WTC11 (cell line): ENCODE measurements at places on chromosomes 3 and 15. TPM values are rescaled to one million over a fixed set of nuclear protein-coding genes. Genes with fewer than 3 reads are reported as not detected.

SEMA5B gene
- total RNA-seq: 20.4 to 22.0 TPM (median 20.7 TPM) in 3 replicates

CFAP20DC gene
- total RNA-seq: 4.9 to 6.1 TPM (median 5.7 TPM) in 3 replicates

FBN1 gene
- 3.3 to 5.2 TPM (median 3.7 TPM) in 3 replicates for total RNA-seq

CXCR6 gene
- not detected in 3 replicates for total RNA-seq

DZIP1L gene
- total RNA-seq: 11.2 to 15.3 TPM (median 11.2 TPM) in 3 replicates

ALDH1A2 gene
- total RNA-seq: 1.1 to 1.3 TPM (median 1.2 TPM) in 3 replicates

CAMP gene
- total RNA-seq: not detected in 3 replicates

NMB gene
- total RNA-seq: 14.9 to 16.2 TPM (median 15.3 TPM) in 3 replicates

CALML4 gene
- 8.9 to 10.1 TPM (median 9.8 TPM) in 3 replicates for total RNA-seq

CCNDBP1 gene
- total RNA-seq: 19.1 to 22.0 TPM (median 20.4 TPM) in 3 replicates

SMCO1 gene
- not detected in 3 replicates for total RNA-seq

ATP8B4 gene
- 0.23 to 0.37 TPM (median 0.27 TPM) in 3 replicates for total RNA-seq

ITPR1 gene
- 10.3 to 11.8 TPM (median 11.6 TPM) in 3 replicates for total RNA-seq

ALDH1L1 gene
- 0.78 to 2.0 TPM (median 1.2 TPM) in 3 replicates for total RNA-seq

GRK7 gene
- total RNA-seq: not detected in 3 replicates

SLC9A9 gene
- total RNA-seq: 1.2 TPM in 3 replicates

RETNLB gene
- not detected in 3 replicates for total RNA-seq

CHRNA5 gene
- 21.0 to 23.3 TPM (median 21.2 TPM) in 3 replicates for total RNA-seq

ZBTB38 gene
- 10.5 to 12.3 TPM (median 11.6 TPM) in 3 replicates for total RNA-seq

PRR20G gene
- 0.18 TPM in 1 of 3 replicates, not detected in the others for total RNA-seq

GRM7 gene
- total RNA-seq: 0.11 to 0.42 TPM (median 0.39 TPM) in 3 replicates

CYP1A2 gene
- 0.07 TPM in 1 of 3 replicates, not detected in the others for total RNA-seq

DAPK2 gene
- total RNA-seq: 1.0 to 2.3 TPM (median 1.5 TPM) in 3 replicates

TIMP4 gene
- 4.1 to 11.8 TPM (median 4.8 TPM) in 3 replicates for total RNA-seq

BFSP2 gene
- total RNA-seq: 0.44 TPM in 1 of 3 replicates, not detected in the others

SLCO2A1 gene
- 2.3 to 3.3 TPM (median 3.3 TPM) in 3 replicates for total RNA-seq

GABRR3 gene
- not detected in 3 replicates for total RNA-seq

GOLGA8J gene
- 0.11 to 0.33 TPM in 2 of 3 replicates, not detected in the other for total RNA-seq
